ENCODE measurements at places on chromosomes 5 and 9.

DNA sequence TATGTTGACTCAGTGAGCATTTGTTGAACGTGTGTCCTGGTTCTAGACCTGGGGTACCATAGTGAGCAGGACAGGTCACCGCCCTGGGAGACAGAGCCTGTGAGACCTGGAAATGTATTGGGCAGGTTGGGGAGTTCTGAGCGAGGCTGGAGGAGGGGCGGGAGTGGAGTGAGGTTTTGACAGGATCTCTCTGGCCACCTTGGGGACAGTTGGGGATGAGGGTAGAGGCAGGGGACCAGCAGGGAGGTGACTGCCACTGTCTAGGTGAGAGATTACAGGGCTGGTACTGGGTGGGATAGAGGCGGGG is 7.4 kb downstream of the WNK2 start:
- H3K4me1 ChIP-seq, result peaks cover 5% of the 10 kb centered on the region
- no peak overlapping the region for H3K27ac ChIP-seq
- H3K27me3 ChIP-seq, result peaks cover 20% of the 10 kb centered on the region
- H3K4me3 ChIP-seq, result no peak overlapping the region
- H3K36me3 ChIP-seq, result no peaks in the 10 kb centered on the region

DNA sequence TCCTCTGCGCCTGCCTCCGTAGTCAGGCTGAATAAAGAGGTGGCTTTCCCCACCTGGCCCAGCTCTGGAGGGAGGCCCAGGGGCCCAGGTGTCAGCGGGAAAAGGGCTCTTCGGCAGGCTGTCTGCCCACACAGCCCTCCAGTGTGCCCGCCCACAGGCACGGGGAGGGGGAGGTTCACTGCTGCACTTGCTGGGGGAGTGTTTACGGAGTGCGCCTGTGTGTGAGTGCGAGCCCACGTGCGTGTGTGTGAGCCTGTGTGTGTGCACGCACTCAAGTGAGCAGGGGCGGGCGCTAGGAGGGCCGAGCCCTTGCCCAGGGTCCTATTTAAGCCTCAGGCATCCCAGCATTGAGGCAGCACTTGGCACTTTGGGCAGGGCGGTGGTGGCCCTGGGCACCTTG is 10.9 kb downstream of the DNLZ start:
- no peak overlapping the region for H3K4me3 ChIP-seq
- H3K27ac ChIP-seq, result no peak overlapping the region
- H3K4me1 ChIP-seq, result peaks cover 11% of the 10 kb centered on the region
- no peaks in the 10 kb centered on the region for H3K36me3 ChIP-seq

DNA sequence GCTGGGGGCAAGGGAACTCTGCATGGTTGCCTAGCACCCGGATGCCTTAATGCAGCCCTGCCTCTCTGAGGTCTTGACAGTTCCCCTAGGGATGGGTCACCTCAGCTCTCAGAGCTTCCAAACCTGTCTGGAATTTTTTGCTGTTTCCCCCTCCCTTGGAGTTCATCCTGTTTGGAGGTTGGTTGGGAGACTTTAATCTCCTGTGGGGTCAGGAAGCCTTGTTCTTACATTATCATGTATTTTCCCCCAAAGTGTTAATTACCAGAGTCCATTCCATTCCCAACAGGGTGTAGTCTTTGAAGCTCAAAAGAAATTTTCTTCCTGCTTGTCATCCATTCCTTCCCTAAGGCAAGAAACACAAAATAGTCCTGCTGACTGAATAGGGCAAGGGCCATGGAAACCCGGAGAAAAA is 150.3 kb upstream of the SPRY4 start:
- H3K36me3 ChIP-seq, result peaks cover 19% of the 10 kb centered on the region
- no peaks in the 10 kb centered on the region for H3K27me3 ChIP-seq
- peaks cover 16% of the 10 kb centered on the region for H3K4me1 ChIP-seq
- no peak overlapping the region for H3K4me3 ChIP-seq
- no peak overlapping the region for H3K27ac ChIP-seq

DNA sequence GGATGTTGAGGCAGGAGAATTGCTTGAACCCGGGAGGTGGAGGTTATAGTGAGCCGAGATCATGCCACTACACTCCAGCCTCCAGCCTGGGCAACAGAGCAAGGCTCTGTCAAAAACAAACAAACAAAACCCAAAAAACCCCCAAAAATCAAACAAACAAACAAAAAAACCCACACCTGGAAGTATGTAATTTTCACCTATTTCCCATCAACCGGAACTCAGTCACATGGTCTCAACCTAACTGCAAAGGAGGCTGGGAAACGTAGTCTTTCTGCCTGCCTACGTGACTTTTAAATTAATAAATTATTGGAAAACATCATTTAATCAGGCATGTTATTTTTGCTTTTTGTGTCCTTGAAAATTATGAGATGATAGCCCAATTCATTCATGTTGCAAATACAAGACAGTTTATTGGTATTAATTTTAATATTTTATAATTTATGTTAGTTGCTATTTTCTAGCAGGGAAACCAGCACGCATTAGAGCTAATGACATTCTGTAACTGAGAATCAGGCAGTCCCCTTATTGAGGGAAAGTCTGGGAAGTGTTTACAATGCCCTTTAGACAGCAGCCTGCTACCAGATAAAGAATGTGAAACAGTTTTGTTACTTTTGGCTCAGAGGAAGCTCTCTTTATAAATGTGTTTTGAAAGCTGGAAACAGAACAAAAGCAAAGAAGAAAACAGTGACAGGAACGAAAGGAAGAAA is 110.3 kb downstream of the NXNL2 start:
- H3K27ac ChIP-seq, result peak overlapping the region; percentile 85
- DNase-seq, result no peak
- H3K36me3 ChIP-seq, result no peaks in the 10 kb centered on the region
- peaks cover 3% of the 10 kb centered on the region for H3K4me1 ChIP-seq
- H3K27me3 ChIP-seq, result peaks cover 6% of the 10 kb centered on the region

GRCh38 chr5:101611039-101611438 is 685.0 kb downstream of the SLCO4C1 start:
- no peaks in the 10 kb centered on the region for H3K27me3 ChIP-seq
- no peaks in the 10 kb centered on the region for H3K36me3 ChIP-seq
- no peak for DNase-seq
- no peaks in the 10 kb centered on the region for H3K4me1 ChIP-seq
- no peak overlapping the region for H3K4me3 ChIP-seq
- no peak overlapping the region for H3K27ac ChIP-seq
